ENCODE measurements at places on chromosomes 16 and 17. TPM values are rescaled to one million over a fixed set of nuclear protein-coding genes. Genes with fewer than 3 reads are reported as not detected.
A peak's percentile ranks its signal among the peaks of the same experiment; 100 is the strongest.

GRCh38 chr16:85056211-85056748 is 28.7 kb downstream of the KIAA0513 start:
- H3K36me3 ChIP-seq = no peaks in the 10 kb centered on the region
- DNase-seq = peak; percentile 57
- H3K4me1 ChIP-seq = peaks cover 5% of the 10 kb centered on the region
- H3K4me3 ChIP-seq = no peak overlapping the region
- H3K27me3 ChIP-seq = no peaks in the 10 kb centered on the region

DNA sequence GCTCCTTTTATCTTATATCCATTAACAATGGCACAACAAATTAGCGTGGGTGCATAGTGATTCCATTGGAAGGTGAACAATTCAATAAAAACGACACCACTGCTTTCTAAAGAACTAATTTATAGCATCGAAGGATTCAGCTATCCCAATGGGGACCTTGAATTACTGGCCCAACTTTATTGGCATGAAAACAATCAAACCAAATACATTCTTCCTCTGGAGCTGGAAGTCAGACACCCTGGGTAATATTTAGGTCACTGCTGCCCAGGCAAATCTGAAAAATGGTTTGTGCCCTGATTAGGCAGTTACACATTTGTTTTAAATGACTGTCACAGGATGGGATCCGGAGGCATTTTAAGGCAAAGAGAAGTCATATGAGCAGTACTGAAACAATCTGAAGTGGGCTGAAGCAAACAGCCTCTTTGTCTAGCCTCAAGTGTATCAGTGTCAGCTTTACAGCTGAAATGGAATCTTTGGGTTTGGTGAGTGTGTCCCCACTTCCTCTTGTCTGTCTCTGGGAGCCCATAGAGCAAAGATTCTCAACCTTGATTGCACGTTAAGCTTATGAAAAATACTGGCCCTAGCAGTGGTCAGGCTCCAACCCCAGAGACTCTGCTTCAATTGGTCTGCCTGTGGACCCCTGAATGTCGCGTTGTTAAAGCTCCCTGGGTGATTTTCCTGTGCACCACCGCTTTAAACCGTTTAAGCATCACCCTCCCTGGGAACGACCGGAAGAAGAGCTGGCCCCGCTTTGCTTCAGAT is 30.3 kb downstream of the CDK5R1 start:
- H3K4me3 ChIP-seq = no peak overlapping the region
- H3K4me1 ChIP-seq = peaks cover 5% of the 10 kb centered on the region
- H3K27ac ChIP-seq = no peak overlapping the region
- no peaks in the 10 kb centered on the region for H3K27me3 ChIP-seq
- no peak for DNase-seq
- no peaks in the 10 kb centered on the region for H3K36me3 ChIP-seq

DNA sequence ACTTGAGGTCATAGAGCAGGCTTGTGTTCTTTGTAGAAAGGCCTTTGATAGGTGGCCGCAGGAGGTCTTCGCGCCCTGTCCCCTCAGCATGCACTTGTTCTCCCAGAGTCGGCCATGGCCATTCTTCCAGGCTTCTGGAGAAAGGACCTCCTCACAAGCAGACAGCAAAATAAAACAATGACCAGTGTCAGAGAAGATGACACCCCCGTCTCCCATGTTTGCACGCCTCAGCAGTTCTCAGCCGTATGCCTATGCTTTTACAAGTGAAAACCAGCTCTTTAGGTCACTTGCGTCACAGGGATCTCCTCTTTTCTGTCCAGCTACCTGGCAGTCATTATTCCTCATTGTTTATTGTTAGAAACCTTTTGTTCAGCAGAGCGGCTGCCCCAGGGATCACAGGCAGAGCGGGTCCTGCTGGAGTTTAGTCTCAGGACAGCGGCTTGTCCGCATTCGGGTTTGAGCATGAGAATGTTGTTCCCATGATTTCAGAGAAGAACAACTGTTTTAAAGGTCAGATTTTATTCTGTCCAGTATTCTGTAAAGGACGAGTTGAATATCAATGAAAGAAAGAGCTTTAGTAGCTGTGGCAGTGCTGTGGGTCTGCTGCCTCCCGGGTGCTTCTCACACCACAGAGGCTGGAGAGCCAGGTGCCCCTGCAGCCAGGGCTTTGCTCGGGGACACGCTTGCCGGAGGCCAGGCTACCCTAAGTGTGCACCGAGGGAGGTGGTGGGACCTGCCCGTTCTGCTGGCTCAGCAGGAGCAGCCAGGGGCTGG is 123.9 kb downstream of the RPTOR start:
- H3K4me1 ChIP-seq = peaks cover 11% of the 10 kb centered on the region
- no peak overlapping the region for H3K4me3 ChIP-seq
- no peak overlapping the region for H3K27ac ChIP-seq
- DNase-seq = no peak
- no peaks in the 10 kb centered on the region for H3K36me3 ChIP-seq

DNA sequence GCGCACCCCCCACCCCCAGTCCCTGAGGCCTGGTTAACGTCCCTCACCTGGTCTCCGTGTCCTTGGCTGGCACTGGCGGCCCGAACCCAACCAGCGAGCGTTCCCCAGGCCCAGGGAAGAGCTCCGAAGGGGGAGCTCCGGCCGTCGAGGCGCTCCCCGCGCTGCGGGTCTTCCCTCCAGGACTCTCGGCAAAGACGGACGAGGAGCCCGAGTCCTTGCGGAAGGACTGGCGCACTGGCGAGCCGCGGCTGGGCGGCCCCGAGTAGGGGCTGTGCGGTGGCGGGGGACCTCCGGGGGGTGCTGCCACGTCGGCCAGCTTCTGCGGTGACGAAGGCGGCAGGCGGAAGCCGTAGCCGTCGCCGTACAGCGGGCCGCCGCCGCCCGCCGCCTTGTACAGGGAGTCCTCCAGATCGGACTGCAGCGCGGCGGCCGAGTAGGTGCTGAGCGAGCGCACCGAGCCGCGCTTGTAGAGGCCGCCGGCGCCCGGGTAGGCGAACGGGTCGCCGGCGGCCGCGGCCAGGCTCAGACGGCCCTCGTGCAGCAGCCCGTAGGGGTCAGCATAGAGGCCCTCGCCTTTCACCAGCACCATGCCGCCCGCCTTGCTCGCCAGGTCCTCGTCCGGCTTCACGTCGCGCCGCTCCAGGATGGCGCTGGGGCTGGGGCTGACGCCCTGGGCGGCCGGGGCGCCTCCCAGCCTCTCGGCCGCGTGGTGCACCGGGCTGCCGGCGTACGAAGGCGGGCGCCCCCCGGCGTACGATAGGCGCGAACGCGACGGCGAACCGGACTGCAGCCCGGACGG is 44.1 kb downstream of the SRCIN1 start:
- no peaks in the 10 kb centered on the region for H3K36me3 ChIP-seq
- H3K4me1 ChIP-seq = peaks cover 7% of the 10 kb centered on the region
- H3K27me3 ChIP-seq = peaks cover 74% of the 10 kb centered on the region
- H3K27ac ChIP-seq = no peak overlapping the region
- no peak overlapping the region for H3K4me3 ChIP-seq
- DNase-seq = no peak

DNA sequence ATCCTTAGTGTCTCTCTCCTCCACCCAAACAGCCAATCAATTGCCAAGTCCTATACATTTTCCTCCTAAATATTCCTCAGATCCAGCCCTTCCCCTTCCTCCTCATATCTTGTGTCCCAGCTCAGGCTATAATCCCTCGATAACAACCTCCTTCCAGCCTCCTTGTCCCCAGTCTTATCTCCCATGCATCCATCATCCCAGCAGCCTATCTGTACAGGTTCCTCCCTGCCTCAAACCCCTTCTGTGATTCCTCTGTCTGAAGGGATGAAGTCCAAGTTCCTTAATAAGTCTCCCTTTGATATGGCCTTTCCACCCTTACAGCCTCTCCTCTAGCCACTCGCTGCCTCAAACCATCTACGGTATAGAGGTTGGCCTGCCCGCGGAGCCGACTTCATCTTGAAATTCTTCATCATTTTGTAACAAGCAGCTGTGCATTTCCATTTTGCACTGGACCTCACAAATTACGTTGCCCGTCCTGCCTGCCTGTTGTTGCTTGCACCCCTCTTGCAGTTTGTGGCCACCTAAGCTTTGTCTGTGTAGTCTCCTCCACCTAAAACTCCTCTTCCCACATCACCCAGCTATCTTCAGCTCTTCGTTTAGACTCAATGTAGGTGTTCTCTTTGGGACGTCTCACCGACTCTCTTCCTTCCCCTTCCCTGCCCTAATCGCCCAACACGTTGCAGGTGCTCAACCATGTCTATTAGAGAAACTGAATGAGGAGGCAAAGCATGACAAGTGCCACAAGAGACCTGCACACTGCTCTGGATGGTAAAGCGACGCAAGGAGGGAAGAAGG is 786 bp upstream of the CDK5RAP3 start:
- H3K36me3 ChIP-seq = peaks cover 9% of the 10 kb centered on the region
- H3K4me3 ChIP-seq = peak overlapping the region; percentile 26
- no peaks in the 10 kb centered on the region for H3K27me3 ChIP-seq
- H3K27ac ChIP-seq = no peak overlapping the region

- H3K27ac ChIP-seq = no peak overlapping the region
- H3K4me1 ChIP-seq = peaks cover 3% of the 10 kb centered on the region
- no peak overlapping the region for H3K4me3 ChIP-seq
- no peak for DNase-seq
- no peaks in the 10 kb centered on the region for H3K27me3 ChIP-seq
- peaks cover 16% of the 10 kb centered on the region for H3K36me3 ChIP-seq
These were observed 5.7 kb downstream of the LLGL1 start for GRCh38 chr17:18231164-18231563.

- no peak for DNase-seq
- H3K36me3 ChIP-seq = no peaks in the 10 kb centered on the region
- no peak overlapping the region for H3K27ac ChIP-seq
- H3K4me3 ChIP-seq = no peak overlapping the region
- H3K4me1 ChIP-seq = no peaks in the 10 kb centered on the region
- no peaks in the 10 kb centered on the region for H3K27me3 ChIP-seq
These were observed 26.1 kb upstream of the AMZ2 start for GRCh38 chr17:68221786-68222185.

DNA sequence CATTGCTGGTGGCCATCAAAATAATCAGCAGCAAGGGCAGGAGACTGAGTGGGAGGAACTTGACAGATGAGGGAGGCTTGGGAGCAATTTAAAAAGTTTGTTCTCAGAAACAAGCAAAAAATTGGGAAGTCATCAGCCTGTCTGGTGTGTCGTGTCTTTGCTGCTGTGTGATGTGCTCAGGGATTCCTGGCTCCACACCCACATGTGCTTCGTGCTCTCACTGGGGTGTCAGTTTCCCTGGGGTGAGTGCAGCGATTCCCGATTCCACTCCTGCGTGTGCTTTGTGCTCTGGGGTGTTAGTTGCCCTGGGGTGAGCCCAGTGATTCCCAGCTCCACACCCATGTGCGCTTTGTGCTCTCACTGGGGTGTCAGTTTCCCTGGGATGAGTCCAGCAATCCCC is 228.1 kb downstream of the SNX29 start:
- no peak for DNase-seq
- H3K4me1 ChIP-seq = no peaks in the 10 kb centered on the region
- H3K36me3 ChIP-seq = no peaks in the 10 kb centered on the region
- H3K27me3 ChIP-seq = no peaks in the 10 kb centered on the region
- H3K27ac ChIP-seq = no peak overlapping the region

DNA sequence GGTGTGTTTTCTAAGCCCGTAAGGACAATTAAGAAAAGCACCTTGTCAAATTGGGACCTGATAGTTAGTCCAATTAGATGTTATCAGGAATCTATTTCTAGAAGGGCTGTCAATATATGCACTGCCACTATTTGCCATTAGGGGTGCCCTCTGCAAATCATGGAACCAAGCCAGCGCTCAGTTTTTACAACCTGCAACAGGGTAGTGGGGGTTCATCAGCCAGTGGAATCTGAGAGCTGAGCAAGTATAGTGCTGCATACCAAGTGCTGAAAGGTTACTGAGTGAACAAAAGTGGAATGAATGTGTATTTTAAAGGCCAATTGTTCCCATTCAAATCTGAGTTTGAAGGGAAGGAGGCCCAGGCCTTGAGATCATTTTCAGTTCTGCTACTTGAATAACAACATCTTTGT is 10.4 kb downstream of the PRR11 start:
- no peaks in the 10 kb centered on the region for H3K36me3 ChIP-seq
- DNase-seq = peak; percentile 65
- H3K27ac ChIP-seq = no peak overlapping the region
- no peaks in the 10 kb centered on the region for H3K27me3 ChIP-seq
- peaks cover 6% of the 10 kb centered on the region for H3K4me1 ChIP-seq

Gene PIPOX
- 0.83 TPM for total RNA-seq

Gene CPHXL2
- total RNA-seq = not detected

Gene SULT1A2
- total RNA-seq = 0.26 TPM

DNA sequence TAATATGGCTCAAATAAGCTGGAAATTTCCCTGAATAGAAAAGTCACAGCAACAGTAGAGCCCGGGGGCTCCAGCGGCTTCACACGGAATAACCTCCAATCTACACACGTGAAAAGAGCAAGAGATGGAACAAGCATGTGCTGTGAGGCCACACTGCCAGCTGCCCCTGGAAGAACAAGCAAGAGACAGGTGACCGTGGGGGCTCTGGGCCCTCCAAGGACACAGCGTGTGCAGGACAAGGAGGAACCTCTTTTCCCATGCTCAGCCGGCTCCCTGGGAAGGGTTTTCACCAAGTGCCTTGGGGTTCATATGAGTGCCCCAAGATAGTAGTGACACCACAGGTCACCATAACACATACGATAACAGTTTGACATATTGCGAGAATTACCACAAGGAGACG is 110.2 kb upstream of the ZNF750 start:
- no peaks in the 10 kb centered on the region for H3K36me3 ChIP-seq
- H3K4me3 ChIP-seq = no peak overlapping the region
- no peaks in the 10 kb centered on the region for H3K4me1 ChIP-seq
- DNase-seq = no peak
- H3K27ac ChIP-seq = no peak overlapping the region

Gene TNK1
- 0.66 TPM for total RNA-seq

- DNase-seq = no peak
- H3K27me3 ChIP-seq = no peaks in the 10 kb centered on the region
- H3K27ac ChIP-seq = peak overlapping the region; percentile 93
- H3K36me3 ChIP-seq = peaks cover 7% of the 10 kb centered on the region
These were observed 1.5 kb downstream of the HAPSTR1 start for GRCh38 chr16:9092978-9093344.

- H3K27ac ChIP-seq = no peak overlapping the region
- no peak overlapping the region for H3K4me3 ChIP-seq
- no peaks in the 10 kb centered on the region for H3K27me3 ChIP-seq
These were observed 16.8 kb upstream of the TRPV2 start for GRCh38 chr17:16398270-16399267.

DNA sequence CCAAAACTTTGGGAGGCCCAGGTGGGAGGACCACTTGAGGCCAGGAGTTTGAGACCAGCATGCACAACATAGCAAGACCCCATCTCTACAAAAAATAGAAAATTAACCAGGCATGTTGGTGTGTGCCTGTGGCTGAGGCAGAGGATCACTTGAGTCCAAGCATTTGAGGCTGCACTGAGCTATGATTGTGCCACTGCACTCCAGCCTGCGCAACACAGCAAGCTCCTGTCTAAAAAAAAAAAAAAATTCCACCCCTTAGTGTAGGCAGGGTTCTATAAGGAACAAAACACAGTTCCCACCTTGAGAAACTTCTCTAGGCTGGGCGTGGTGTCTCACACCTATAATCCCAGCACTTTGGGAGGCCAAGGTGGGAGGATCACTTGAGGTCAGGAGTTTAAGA is 36.3 kb upstream of the HAPSTR1 start:
- no peaks in the 10 kb centered on the region for H3K27me3 ChIP-seq
- H3K27ac ChIP-seq = no peak overlapping the region
- H3K36me3 ChIP-seq = no peaks in the 10 kb centered on the region

Gene CTF1
- total RNA-seq = 1.8 TPM

Gene ICAM2
- total RNA-seq = 2.6 TPM
